ENCODE measurements at places on chromosomes 11 and 22.

DNA sequence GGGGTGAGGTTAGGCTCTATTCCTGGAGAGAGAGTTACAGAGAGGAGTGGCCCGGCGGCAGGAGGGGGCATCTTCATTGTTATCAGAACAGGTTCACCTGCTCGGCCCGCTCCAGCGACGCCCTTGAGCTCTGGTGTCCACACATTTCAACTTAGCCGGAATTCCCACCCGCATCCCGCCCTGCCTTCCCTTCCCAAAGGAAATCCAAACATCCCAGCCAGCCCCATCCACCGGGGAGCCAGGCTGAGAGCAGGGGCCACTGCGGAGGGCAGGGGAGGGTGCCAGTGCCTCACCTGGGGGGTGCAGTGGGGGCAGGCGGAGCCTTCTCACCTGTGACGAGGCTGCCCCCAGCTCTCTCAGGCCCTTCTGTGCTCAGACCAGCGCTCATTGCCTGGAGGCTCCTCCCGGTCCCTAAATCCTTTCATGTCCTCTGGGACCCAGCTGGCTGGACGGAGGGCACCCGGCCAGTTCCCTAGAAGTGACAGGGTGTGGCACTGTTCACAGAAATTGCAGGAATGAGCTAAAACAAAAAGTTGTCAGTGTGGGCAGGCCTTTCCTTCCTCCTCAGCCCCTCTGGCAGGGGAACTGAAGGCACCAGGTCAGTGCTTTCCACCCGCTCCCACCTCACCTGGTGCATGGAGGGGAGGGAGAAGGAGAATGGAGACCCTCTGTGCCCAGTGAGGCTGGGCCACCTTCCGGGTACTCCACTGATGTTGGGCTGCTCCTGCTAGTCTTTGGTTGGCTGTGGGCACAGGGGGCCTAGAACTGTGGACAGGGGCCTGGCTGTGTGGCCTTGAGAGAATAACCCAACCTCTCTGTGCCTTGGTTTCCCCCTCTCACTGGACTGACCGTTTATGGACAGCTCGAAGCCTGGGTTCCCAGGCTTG, 2.2 kb upstream of the MRGPRG start:
- no peak for DNase-seq

- no peak for DNase-seq
These were observed 5.0 kb upstream of the MYOD1 start for GRCh38 chr11:17714356-17714854.

GRCh38 chr11:82969811-82970210, 68.3 kb downstream of the DDIAS start:
- DNase-seq, result no peak

GRCh38 chr11:120211522-120212258, 858 bp downstream of the OAF start:
- no peak for DNase-seq

- no peak for DNase-seq
These were observed 22.5 kb downstream of the PISD start for GRCh38 chr22:31639436-31640039.

DNA sequence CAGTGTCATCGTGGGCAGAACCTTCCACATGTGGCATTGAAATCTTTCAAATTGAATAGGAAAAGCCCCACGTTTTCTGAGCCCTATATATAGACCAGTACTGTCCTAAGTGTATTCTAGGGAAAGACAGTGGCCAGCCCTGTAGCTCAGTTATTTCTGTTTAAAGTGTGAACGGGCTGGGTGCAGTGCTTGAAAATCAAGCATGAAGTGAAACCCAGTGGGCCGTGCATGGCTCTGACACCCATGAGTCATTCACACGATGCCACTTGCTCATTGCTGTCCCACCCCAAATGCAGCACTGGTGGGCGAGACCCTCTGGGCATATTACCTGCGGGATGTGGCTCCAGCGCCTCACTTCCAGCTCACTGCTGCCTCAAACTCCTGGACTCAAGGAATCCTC, 29.8 kb upstream of the CCDC188 start:
- DNase-seq, result no peak

DNA sequence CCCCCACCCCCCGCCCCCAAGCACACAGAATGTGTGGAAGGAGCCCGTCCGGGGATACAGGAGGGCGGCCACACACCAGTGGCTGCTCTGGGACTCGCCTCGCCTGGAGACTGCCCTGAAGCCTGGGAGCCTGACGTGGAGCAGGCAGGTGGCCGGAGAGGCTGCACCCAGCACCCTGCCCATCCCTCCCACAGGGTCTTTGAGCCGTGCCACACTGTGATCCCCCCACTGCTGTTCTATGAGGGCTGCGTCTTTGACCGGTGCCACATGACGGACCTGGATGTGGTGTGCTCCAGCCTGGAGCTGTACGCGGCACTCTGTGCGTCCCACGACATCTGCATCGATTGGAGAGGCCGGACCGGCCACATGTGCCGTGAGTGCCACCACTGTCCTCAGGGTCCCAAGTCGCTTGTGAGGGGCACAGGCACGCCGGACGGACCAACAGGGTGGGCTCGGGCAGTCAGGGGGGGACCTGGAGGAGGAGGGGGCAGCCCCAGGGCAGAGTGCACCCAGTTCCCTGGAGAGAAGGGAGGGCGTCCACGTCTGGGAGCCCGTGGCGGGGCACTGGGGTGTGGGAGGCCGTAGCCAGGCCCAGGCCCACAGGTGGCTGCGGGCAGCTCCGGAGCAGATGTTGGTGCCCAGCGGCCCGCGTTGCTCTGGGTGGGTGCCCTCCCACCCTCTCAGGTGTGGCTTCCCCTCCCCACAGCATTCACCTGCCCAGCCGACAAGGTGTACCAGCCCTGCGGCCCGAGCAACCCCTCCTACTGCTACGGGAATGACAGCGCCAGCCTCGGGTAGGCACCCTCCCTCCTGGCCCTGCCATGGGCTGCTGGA, 27.0 kb upstream of the MUC5B start:
- DNase-seq, result no peak

- peak; percentile 7 for DNase-seq
These were observed 66.5 kb downstream of the GGTLC2 start for GRCh38 chr22:22710719-22711531.

DNA sequence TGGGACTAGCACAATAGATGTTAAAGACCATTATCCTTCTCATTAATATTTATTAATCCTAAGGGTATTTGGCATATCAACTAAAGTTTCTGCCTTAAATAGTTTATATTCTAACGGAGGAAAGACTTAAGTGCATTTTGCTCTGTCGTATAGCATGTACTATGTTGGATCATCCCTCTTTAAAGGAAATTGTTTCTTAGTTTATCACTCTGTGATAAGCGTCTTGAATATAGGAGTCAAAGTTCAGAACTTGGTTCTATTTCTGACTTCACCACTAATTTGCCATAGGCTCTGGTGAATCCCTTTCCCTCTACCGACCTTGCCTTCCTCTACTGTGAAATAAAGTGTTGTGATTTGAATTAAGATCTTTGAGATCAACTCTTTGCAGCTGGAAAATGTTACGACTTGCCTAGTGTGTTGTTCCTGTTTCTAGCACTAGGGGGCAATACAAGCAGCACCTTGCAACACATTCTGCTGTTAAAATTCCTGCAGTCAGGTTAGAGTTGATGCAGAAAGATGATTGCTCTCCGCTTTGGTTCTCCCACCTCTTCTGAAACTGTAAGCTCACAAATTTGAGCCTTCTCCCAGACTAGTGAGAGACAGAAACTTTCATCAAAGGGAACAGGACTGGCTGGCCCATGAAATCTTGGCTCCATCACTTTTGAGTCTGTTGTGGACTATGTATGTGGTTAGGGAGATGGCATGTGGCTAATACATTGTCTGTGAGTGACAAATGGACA, 27.8 kb upstream of the ZNRF3 start:
- peak; percentile 34 for DNase-seq

GRCh38 chr11:57917632-57918031, 106.0 kb upstream of the OR9Q1 start:
- no peak for DNase-seq

GRCh38 chr11:70297341-70297740, 26.9 kb downstream of the PPFIA1 start:
- DNase-seq, result no peak

DNA sequence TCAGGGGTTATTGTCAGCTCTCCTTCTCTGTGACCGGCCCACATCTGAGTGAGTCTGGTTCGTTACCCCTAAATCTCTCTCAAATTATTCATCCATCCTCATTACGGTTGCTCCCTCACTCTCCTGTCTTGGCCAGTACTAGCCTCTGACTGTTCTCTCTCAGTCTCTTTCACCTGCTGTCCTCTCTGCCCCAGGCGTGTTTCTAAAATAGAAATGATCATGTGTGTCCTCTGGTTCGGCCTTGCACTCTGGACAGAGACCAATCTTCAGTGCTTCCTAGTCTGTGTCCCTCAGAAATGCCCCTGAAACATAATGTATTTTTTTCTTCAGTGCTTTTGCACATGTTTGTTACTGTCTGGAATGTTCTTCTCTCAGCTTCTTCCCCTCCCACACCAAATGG, 4.9 kb downstream of the PSMD13 start:
- DNase-seq, result no peak

GRCh38 chr11:67303835-67304411, 593 bp downstream of the SSH3 start:
- DNase-seq, result no peak

- no peak for DNase-seq
These were observed 21.5 kb downstream of the CASP4 start for GRCh38 chr11:104946907-104947306.

DNA sequence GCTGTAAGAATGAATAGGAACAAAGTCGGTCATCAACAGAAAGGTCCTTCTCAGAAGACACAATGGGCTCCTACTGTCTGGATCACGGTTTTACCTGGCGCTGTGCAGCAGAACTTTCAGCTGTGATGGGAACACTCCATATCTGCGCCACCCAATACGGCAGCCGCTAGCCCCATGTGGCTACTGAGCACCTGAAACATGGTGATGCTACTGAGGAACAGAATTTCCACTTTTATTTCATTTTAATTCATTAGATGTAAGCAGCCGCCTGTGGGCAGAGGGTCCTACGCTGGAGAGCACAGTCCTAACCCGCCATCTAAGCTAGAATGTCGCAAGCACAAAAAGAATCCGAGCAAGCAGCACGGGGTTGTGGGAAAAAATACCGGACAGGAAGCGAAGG, 2.7 kb downstream of the SULT4A1 start:
- DNase-seq, result no peak

DNA sequence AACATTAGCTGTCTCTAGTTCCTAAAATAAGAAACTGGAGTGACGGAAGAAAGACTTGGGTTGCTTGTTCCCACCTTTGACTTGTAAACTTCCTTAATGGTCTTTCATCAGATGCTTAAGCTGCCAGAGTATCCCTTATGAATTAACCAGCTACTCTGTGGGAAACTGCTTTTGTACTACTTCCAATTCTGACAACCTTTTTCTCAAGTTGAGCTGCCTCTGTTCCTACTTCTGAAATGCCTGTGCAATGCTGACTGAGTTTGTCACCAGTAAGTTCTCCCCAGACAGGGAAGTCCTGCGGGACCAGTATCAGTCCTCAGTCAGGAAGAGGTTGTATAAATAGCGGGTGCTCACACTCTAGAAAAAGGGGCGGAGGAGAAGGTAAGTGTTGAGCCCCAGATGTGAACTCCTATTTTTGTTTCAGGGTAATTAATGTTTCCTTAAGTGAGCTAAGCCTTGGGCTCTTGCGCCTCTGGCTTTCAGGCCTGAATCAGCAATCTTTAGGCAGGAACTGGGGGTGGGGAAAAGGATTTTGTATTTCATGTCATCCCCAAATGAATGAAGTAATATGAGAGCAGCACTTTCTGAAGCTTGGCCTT, 67.2 kb downstream of the CECR2 start:
- DNase-seq, result no peak

- no peak for DNase-seq
These were observed 43.1 kb downstream of the CCDC73 start for GRCh38 chr11:32751381-32751780.

GRCh38 chr22:47294222-47294532, 531.7 kb downstream of the TBC1D22A start:
- no peak for DNase-seq

GRCh38 chr11:8867931-8868631, 42.9 kb upstream of the AKIP1 start:
- DNase-seq, result no peak

DNA sequence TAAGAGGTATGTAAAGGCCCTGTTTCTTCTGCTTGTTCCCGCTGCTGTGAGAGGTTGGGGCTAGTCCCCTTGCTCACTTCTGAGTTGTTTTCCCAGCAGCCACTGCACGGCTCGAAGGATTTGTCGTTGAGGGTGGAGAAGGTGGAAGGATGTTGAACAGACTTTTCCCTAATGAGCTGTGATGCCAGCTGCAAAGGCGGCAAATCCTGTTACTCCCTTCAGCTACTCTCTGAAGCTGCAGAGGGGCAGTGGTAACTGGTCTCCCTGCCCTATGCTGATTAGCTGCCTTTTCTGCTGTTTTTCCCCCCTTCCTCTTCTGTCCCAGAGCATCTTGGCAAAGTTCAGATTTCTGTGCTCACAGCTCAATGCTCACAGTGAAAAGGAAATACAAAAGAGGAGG, 90.4 kb upstream of the SLC25A18 start:
- no peak for DNase-seq

DNA sequence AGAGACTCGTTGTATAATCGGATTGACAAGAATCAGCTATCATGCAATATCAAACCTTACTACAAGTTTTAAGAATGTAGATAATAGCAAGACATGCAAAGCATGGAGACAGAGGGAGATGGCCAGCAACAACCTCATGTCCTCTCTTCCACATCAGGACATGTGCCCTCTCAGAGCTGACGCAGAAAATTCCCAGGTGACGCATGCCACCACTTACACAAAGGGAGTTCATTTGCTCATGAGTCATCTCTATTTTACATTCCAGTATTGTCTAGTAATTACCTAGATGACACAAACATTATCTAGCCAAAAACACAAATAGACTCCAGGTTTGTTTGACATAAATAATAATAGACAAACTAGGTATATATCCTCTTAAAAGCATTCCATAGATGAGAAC, 38.1 kb upstream of the OPCML start:
- DNase-seq, result no peak

DNA sequence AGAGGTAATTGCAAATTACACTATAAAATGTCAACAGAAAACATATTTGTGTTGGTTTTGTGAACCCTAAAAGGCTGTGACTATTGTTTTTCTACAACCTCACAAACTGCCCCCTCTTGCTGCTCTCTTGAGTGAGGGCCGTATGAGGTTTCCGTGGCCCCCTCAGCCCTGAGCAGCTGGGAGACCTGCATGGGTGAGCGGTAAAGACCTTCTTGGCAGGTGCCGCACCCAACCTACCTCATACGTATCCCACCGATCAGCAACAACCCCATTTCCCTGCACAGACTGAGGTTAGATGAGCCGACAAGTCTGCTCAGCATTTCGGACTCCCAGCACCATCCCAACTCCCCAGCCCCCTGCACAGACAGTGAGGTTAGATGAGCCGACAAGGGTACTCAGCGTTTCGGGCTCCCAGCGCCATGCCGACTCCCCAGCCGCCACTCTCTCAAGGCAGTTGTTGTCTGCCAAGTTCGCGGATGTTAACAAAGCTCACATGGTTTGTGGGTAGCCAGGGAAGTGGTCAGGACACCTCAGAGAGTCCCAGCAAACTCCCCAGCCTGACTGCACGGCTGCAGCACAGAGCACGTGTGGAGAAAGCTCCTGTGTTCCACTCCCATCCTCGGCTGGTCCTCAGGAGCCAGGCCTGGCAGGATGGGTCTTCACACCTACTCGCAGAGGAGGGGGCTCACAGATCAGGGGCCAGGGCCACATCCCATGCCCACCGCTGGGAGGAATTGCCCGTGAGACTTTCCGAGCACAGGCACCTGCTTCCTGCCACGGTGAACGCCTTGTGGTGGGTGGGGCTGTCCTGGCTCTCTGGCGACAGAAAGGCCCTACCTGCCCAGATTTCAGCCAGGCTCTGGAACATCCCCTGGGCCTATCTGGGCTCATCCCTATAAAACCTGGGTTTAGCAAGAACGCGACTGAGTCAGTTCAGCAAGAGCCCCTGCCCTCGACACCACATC, 502.9 kb downstream of the BRD1 start:
- DNase-seq, result no peak

- no peak for DNase-seq
These were observed 101.0 kb upstream of the PARVA start for GRCh38 chr11:12276356-12276755.
